ENCODE measurements at places on chromosomes 1 and 21.

- DNase-seq = no peak
These were observed 200.5 kb downstream of the TOMM20 start for GRCh38 chr1:234927971-234928640.

GRCh38 chr1:164774819-164775654 lies 216.1 kb downstream of the PBX1 start:
- DNase-seq = no peak

- DNase-seq = no peak
These were observed 1156.3 kb upstream of the B3GALT2 start for GRCh38 chr1:194342484-194343262.

GRCh38 chr1:23368562-23369334 lies 888 bp downstream of the ZNF436 start:
- DNase-seq = peak; percentile 95

All from suprapubic skin (tissue), 4 donors.